ENCODE measurements at places on chromosomes 12 and 14.

GRCh38 chr12:129067491-129067890, 214.2 kb downstream of the GLT1D1 start:
- DNase-seq = no peak

DNA sequence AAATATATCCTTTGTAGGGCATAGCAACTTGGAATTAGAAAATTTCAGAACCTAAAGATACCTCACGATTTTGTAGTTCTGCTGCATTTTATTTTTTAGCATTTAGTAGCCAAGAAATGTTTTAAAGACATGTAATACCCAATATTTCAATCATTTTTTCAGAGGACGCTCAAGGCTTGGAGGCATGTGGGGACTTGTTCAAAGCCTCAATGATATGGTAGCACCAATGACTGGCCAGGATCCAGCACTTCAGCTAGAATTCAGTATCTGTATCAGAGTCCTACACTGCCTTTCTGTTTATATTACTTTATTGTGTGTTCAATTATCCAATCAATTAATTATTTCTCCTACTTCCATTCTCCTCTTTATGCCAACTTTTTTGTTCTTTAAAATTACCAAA, 154.8 kb upstream of the NEDD1 start:
- no peak for DNase-seq

DNA sequence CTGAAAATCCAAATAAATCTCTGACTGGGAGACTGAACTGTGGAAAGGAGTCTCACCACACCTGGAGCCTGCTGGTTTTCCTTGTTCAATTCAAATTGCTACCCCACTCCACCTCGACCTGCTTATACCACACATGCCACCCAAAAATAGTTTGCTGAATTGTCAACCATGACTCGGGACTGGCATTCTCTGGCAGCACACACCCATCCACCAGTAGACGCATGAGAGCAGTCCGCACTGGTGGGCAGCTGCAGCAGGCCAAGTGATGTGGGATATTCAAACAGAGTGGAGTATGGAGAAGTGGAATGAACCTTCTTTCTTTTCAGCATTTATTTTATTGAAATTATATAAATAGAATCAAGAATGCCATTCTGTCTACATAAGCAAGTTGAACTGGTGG, 38.7 kb upstream of the SYCP3 start:
- DNase-seq = no peak

GRCh38 chr14:33542338-33543287, 408.3 kb downstream of the EGLN3 start:
- DNase-seq = no peak

DNA sequence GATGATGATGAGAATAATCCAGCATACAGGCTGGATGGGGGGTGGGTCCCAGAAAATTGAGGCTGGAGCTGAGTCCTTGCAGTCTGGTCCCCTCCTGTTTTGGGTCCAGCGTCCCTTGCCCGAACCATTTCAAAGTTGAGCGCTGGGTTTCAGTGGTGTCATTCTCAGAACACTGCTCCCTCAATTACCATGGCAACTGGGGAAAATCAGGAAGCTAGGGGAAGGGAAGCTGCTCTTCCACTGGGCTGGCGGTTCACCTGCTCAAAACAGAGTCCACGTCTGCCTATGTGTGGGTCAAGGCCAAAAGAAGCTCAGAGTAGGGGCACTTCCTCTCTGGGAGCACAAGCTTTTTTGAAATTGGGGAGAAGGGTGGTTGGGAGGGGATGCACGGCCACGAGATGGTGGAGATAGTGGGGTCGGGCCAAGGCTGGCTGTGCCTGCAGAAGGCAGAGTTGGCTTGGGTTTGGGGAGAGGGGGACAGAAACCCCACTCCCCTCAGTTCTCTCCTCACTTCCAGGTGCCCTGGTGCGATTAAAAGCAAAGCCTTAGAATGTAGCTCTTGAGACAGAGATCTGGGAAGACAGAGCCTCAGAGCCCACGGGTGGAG, 1.7 kb upstream of the NOS1 start:
- no peak for DNase-seq

- DNase-seq = no peak
These were observed 36.0 kb upstream of the TRHDE start for GRCh38 chr12:72236071-72236705.

DNA sequence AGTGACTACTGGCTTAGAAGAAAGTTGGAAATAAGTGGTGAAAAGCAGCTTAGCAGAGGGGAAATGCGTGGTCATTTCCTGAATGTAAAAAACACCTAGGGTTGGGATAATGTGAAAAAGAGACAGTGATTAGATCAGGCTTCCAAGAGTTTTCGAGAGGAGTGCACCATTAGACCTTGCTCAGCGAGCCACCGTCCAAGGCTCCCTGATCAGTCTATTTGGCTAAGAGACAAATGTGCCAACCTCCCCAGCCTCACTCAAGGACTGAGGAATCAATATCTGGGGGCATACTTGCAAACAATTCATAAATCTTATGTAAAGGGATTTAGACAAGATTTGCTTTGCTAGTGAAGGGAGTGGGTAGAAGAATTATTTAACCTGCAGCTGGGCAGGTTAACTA, 594.5 kb downstream of the NRXN3 start:
- DNase-seq = no peak

GRCh38 chr14:69620981-69621380, 9.6 kb downstream of the SUSD6 start:
- no peak for DNase-seq

GRCh38 chr12:48936379-48936979, 11.2 kb upstream of the FKBP11 start:
- no peak for DNase-seq

- no peak for DNase-seq
These were observed 63.1 kb downstream of the HEATR5A start for GRCh38 chr14:31357279-31357678.

DNA sequence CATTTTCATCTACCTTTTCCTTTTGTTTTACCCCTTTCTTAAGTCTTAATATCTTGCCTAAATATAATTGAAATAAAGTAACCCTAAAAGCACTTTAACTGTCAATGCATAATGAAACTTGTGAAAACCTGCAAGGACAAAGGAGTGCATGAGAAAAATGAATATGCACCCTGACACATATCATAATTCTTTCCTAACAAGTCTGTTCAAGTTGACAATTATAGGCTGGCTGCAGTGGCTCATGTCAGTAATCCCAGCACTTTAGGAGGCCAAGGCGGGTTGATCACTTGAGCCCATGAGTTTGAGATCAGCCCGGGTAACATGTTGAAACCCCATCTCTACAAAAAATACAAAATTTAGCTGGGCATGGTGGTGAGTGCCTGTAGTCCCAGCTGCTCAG, 65.4 kb downstream of the FGD6 start:
- no peak for DNase-seq

DNA sequence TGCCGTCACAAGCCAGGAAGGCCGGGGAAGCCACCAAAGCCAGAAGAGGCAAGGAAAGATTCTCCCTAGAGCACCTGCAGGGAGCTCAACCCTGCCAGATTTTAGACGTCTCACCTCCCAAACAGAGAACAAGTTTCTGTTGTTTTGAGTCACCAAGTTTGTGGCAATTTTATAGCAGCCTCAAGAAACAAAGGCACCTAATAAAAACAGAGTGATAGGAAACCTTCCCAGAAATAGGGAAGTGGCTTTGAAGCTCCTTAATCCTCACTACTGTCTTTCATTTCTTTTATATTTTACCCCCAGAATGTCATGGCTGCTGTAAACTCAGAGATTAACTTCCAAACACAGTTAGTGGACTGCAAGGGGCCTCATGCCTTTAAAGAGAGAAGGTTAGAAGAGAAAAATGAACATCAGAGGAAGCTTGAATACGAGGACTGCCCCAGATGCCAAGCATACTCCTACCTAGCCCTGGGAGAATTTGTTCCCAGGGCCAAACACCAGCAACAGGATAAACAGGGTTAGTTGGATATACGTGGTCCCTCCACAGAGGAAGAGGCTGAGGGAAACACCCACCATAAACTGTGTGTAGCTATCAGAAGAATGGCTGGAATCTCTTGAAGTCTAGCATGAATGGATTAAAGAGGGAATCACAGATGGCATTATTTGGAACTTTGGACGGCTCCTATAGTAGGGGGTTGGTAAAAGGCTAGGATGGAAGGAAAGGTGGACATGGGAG, 148.3 kb downstream of the KCNA5 start:
- DNase-seq = no peak

- DNase-seq = no peak
These were observed 14.3 kb downstream of the KRT85 start for GRCh38 chr12:52352951-52353350.

DNA sequence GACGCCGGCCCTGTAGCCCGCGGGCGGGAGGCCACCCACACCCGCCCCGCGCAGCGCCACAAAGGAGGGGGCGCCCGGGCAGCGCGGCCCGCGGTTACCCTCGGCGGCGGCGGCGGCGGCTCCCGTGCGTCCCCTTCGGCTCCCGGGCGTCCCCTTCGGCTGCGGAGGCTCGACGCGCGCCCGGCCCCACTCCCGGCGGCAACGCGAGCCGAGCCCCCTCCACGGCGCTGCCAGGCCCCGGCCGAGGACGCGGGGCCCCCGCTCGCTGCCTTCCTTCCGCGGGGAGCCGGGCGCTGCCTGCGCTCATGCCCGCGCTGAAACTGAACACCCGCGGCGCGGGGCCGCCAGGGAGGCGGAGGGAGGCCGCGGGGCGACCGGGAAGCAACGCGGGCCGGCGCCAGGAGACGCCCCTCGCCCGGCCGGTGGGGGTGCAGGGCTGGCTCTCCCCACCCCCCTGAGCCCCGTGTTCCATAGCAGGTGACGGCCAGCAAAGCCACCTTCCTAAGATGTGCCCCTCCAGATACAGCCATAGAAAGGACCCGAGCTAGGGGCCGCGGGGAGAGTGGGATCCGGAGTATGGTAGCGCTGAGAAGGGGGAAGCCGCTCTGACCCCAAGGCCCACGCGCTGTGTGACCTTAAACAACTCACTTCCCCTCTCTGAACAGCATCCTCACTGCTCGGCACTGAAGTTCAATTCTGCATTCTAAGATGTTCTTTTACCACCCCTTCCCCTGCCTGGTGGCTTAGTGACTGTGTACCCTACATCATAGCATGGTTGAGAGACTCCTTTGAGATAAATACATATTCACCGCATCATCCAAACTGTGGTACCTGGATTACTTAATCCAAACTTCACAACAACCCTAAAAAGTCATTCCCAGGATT, 42.8 kb downstream of the KDM2B start:
- no peak for DNase-seq

DNA sequence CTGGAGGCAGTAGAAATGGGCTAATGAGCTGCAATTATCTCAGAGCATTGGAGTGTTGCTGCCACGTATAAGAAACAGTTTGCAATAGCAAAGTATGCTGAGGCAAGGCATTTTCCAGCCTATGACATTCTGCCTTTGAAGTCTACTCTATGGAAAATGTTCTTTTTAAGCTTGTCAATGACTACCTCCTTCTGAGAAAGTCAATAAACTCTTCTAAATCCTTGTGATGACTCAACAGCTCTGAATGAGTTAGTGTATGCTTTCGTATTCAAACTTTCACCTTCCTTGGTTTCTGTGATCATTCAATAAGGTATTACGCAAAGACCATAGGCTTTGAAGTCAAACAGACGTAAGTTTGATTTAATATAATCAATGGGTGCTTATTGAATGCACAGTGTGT, 111.2 kb downstream of the CAPZA3 start:
- DNase-seq = no peak

DNA sequence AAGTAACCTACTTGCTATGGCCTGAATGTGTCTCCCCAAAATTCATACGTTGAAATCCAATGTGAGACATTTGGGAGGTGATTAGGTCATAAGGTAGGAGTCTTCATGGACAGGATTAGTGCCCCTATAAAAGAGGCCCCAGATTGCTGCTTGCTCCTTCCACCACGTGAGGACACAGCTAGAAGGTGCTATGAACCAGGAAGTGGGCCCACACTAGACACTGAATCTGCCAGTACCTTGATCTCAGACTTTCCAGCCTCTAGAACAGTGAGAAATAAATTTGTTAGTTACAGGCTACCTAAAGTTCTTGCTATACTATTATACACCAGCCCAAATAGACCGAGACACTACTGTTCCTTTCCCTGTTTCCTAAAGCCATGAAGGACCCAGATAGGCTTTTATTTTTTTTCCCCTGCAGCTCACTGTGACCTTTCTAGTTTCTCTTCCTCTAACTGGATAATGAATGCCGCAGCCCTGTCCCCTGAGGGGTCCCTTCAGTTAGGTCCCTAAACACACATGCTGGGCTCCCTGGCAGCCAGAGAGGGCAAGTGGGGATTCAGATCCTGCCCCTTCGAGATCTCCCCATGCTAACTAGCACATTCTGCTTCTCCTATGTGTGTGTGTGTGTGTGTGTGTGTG, 19.3 kb downstream of the SLC25A3 start:
- DNase-seq = no peak

- no peak for DNase-seq
These were observed 424.0 kb downstream of the RAD51B start for GRCh38 chr14:68243450-68244010.

- DNase-seq = no peak
These were observed 871 bp upstream of the COQ5 start for GRCh38 chr12:120529641-120530417.

GRCh38 chr14:67851785-67852410, 32.3 kb downstream of the RAD51B start:
- DNase-seq = no peak

- no peak for DNase-seq
These were observed 70.3 kb downstream of the STON2 start for GRCh38 chr14:81329640-81330381.

GRCh38 chr12:78177298-78177697, 346.6 kb downstream of the NAV3 start:
- DNase-seq = no peak

DNA sequence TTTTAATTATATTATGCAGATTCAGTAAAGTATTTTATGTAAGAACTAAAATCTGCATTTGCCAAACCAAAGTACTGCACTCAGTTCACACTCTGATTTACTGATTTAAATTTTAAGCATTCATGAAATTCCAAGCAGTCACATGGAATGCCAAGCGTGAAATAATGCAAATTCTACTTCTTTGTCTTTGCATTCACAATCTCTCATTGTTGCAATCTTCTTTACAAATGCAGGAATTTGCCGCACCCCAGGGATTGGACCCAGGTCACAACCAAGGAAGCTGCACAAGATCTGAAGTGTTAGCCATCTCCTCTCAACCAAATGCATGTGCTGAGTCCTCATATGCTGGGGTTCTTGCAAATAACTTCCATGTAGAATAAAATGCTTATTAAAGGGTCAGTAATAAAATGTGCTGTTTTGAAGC, 71.9 kb downstream of the TUNAR start:
- DNase-seq = peak; percentile 97
